Activated T-cell treated with anti-CD3 and anti-CD28 coated beads for 48 hours (primary cell): ENCODE measurements at places on chromosomes 5 and 9.

- DNase-seq, result no peak
These were observed 238.8 kb downstream of the GADD45G start for GRCh38 chr9:89843591-89843990.

- no peak for DNase-seq
These were observed 330.3 kb downstream of the MLLT3 start for GRCh38 chr9:20292002-20292401.

GRCh38 chr5:19492861-19493260, 495.1 kb downstream of the CDH18 start:
- DNase-seq, result no peak

GRCh38 chr5:67222243-67223025, 25.8 kb upstream of the CD180 start:
- no peak for DNase-seq

GRCh38 chr9:8872802-8873201, 1073.2 kb upstream of the DMAC1 start:
- no peak for DNase-seq

GRCh38 chr5:15008476-15008875, 136.9 kb upstream of the ANKH start:
- no peak for DNase-seq

GRCh38 chr5:14200312-14200990, 57.3 kb downstream of the TRIO start:
- DNase-seq, result no peak
